ENCODE measurements at places on chromosomes 11 and 22.

GRCh38 chr11:94767701-94768601, at the start of gene AMOTL1:
TSS of gene AMOTL1 (plus strand) at chr11:94768356. CDS start at chr11:94768512, 156 bp downstream.
- DNase-seq, result peak; percentile 91

- DNase-seq, result no peak
Observed at GRCh38 chr11:19912958-19913892, 200.6 kb downstream of the NAV2 start.

- no peak for DNase-seq
Observed at GRCh38 chr11:94849839-94850238, 81.7 kb downstream of the AMOTL1 start.

DNA sequence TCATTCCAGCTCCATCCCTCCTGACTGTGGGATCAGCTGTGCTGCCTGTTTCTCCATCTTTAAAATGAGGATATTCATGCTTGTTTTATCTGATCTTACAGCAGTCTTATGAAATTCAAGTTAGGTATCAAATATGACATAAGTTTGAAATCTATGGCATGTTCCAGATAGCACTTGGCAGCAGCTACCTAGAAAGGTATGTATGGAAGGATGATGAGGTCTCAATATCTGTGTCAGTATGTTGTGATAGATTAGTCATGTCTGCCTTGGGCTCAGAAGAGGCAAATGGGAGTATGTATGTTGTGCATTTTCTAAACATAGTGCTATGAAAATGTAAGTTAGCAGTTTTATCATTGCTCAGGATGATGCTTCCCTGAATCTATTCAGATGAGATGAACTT, 122.1 kb downstream of the NAV2 start:
- DNase-seq, result no peak

DNA sequence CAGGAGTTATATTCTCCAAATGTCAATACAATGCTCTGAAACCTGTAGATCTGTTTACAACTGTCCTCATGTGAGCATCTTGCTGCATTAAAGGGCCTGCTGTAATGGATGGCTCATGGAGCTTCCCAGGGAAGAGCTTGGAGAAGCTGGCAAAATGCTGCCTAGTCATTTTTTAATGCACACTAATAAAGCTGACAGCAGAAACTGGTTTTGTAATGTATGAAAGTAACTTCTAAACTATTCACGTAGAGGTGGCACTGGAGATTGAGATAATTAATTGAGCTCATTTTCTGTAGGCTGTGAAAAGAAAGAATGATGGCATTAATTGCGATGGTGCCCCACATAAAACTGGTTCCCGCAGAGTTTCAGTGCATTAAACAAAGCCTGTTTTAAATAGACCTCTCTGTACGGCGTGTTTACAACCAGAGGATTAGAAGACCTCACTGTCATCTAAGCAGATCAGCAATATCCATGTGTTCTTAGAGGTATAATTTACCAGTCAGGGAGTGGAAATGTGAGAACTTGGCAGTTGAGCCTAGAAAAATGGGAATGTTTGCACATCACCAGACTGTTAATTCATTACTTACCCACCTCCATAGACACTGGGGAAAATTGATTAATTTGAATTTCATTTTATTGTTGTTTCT, 16.0 kb downstream of the POLA2 start:
- no peak for DNase-seq

GRCh38 chr11:57649826-57650738, at the start of gene YPEL4:
TSS of gene YPEL4 (minus strand) at chr11:57649912. CDS start at chr11:57647107, 2,805 bp downstream.
- peak; percentile 52 for DNase-seq

DNA sequence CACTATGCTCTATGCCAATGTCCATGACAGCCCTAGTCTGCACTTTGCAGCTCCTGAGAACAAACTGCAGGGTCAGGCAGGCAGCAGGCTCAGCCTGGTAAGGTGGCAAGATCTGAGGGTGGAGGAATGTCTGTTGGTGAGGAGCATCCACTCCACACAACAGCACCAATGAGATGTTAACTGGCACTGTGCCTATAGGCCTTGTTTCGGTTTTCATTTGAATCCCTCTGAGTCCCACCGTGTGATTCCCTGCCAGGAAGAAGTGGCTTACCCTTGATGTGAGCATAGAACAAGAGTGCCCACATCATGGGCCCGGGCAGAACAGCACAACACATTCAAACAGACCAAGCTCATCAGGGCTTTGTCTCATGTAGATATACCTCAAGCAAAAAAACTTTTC, 44.1 kb upstream of the CHRM4 start:
- no peak for DNase-seq

GRCh38 chr11:43905813-43906241, 25.2 kb downstream of the ALKBH3 start:
- peak; percentile 39 for DNase-seq

GRCh38 chr11:132093536-132094259, 723.3 kb downstream of the NTM start:
- no peak for DNase-seq

DNA sequence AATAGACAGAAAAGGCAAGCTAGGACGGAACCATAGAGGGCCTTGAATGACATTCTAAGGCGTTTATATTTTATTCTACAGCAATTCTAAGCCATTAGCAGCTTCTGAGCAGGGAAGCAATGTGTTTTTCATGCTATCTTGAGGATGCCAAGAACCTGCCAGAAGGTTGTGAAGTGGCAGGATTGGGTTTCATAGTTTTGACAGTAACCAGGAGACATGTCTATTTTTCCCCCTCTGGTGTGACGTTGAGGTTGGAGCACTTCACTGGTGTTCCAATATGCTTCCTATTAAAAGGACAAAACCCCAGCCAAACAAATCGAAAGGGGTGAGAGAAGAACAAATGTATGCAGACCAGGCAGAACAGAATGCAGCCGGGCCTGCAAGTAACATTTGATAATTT, 148.2 kb downstream of the SPATA19 start:
- no peak for DNase-seq

DNA sequence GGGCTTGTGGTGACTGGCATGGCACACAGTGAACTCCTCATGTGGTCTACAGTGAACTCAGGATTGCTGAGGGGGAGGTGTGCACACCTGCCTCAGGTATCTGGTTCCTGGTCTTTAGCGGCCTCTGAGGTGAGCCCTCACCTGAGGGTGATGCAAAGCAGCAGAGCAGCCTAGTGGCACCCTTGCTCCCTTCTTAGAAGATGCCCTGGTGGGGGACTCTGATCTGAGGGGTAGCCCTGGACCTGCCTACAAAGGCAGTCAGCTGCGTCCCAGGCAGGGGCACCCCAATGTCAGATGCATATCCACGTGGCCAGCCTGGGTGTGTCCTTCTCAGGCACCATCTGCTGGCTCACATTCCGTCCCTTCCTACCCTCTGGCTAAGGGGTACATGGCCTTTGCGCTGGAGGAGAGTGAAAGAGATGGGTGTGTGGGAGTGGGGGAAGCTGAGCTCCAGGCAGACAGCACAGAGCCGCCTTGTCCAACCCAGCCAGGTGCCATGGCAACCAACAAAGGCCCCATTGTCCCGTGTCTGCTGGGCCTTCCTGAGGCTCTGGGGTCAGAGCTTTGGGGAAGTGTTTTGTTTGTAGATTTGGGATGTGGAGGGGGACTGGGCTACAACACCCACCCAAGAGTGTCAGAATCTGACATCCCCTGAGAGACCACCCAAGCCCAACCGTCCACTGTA, 5.8 kb downstream of the PLEKHB1 start:
- no peak for DNase-seq

DNA sequence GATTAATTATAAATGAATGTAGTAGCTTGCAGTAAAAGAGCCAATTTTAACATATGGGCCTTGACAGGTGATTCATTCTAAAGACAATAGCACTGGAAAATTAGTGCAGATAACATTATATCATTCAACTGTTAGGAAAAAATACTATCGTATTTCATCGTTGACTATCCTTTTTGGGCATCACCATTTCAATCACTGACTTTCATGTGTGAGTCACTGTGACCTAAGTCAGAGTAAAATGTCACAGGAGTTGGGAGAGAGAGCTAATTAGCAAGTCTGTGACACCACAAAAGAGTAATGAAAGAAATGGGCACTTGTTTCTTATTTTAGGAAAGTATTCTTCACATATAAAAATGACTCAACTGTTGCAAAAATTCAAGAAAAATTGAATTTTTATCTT, 253.8 kb upstream of the CNTN5 start:
- no peak for DNase-seq

DNA sequence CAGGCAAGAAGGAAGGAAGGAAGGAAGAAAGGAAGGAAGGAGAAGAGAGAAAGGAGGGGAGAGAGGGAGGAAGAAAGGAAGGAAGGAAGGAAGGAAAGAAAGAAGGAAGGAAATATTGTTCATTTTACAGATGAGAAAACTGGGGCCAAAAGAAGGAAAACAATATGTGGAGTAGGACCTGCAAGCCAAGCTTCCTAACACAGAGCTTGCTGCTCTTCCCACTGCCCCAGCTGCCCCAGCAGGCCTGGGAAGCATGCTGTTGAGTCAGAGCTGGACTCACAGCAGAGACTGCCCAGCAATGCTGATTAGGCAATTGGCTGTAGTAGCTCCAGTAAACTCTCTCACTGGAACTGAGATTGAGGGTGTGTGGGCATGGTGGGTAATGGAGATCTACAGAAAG, 42.6 kb upstream of the SMCO4 start:
- no peak for DNase-seq

DNA sequence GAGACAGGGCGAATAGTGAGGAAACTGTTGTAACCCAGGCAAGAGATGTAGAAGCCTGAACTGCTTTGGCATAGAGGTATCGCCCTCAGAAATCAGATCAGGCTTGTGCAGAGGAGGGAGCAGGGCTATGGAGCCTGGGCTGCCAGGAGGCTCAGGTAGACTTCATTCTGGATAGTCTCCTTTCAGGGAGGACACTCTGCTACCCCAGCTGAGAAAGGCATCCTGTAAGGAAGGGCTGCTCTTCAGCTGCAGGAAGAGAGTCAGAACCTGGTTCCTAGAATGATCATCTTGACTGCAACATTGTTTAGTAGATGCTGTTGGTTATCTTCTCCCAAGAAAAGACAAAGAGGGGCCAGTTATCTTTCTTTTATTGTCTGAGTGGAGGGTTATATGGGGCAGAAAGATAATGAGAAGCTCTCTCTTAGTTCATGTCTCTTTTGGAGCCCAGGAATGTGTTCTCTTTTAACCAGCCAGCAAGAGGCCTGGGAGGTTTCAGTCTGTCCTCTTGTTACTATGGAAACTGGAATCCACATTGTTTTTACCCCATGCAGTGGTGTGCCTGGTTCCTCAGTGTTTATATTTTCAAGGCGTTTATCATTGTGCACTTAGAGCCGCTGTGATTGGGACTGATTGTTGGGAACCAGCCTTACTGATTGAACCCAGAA, 95.7 kb downstream of the STIM1 start:
- no peak for DNase-seq

DNA sequence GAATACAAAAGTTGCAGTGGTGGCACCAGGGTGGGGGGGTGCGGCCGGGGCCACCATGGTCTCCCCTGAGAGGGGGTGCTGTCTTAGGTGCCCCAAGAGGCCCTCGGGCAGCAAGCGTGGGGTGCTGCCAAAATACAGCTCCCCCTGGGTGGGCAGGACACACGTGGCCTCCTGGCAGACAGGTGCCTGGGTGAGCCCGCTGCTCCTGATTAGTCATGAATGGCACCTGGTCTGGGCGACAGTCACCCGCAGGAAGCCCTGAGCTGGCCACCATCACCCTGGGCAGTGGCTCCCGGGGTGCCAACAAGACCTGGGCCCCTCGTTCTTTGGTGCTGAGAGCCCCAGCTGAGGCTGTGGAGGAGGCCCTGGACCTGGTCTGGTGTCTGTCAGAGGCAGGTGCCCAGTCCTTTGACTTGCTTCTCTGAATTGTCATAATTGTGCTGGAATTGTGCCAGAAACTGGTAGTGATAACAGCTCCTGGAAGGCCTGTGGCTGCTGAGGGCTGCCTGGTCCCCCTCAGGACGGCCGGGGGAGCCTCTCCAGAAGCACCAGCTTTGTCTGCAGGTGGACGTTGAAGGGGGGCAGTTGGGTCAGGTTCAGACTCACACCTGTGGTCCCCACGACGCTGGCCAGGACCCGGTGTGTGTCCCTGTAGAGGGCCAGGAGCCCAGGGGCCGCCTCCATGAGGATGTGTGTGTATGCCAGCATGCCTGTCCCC, 14.8 kb downstream of the ALG12 start:
- DNase-seq, result no peak

DNA sequence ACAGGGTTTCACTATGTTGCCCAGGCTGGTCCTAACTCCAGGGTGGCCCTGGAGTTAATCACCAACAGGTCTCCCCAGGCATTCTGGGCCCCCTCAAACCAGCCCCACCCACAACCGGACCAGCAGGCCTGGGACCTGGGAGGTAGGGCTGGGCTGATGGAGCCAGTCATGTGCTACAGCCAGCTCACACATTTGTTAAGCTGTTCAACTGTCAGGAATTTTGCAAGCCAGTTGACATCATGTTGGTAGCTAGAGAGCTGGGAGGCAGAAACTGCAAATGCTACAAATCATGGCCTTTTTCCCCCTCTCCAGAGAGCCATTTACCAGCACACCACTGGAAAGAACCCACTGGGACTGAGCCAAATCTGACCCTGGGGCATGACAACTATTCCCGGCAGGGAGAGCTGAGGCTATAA, 6.8 kb downstream of the ARHGAP1 start:
- peak; percentile 81 for DNase-seq

- no peak for DNase-seq
Observed at GRCh38 chr22:32413719-32414118, 1.7 kb upstream of the RTCB start.

DNA sequence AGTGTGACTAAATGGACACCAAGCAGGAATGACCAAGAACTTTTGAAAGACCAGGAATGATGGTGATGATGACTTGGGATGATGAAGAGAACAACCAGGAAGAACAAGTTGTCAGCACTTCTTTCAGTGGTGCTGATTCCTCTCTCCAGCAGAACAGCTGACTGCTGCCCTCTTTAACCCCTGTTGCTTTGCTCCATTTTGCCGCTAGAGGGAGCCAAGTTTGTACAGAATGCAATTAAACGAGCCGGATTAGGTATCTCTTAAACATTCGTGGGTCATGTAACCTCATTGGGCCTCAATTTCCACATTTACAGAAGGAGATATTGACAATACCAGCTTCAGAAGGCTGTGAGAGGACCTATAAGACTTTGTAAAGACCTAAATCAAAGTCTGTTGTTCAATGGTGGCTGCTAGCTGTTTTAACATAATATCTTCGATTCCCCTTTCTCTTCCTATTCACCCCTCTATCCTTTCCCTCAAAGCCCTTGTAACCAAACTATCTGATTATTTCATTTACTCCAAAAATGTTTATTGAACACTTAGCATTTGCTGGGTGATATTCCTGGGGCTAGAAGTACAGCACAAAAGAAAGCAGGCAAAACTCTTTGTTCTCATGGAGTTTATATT, 1.9 kb downstream of the OR4S1 start:
- DNase-seq, result peak; percentile 55

- no peak for DNase-seq
Observed at GRCh38 chr22:37079668-37080171, 28.2 kb downstream of the KCTD17 start.

GRCh38 chr11:77449060-77449521, 24.8 kb downstream of the PAK1 start:
- DNase-seq, result no peak
